ENCODE measurements at places on chromosomes 12 and 14.
A peak's percentile ranks its signal among the peaks of the same experiment; 100 is the strongest.

DNA sequence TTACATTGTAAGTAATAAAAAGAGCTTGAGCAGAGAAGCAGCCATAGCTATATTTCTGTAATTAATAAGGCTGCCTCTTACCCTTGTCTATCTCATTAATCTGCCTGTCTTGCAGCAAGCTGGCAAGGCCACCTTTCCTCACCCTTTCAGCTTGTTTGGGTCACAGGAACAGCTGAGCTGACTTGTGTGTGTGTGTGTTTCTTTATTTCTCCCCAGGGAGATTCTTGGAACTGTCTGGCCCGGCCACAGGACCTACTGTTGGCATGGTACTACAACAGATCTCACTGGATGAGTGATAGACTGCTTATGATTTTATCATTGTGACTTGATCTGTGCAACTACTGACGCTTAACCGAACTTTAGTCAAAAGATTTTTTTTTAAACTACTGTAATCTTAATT lies 213.7 kb downstream of the SLC2A13 start:
- H3K27me3 ChIP-seq: no peaks in the 10 kb centered on the region
- no peak for ATAC-seq
- H3K4me3 ChIP-seq: no peak overlapping the region
- no peak overlapping the region for H3K27ac ChIP-seq

DNA sequence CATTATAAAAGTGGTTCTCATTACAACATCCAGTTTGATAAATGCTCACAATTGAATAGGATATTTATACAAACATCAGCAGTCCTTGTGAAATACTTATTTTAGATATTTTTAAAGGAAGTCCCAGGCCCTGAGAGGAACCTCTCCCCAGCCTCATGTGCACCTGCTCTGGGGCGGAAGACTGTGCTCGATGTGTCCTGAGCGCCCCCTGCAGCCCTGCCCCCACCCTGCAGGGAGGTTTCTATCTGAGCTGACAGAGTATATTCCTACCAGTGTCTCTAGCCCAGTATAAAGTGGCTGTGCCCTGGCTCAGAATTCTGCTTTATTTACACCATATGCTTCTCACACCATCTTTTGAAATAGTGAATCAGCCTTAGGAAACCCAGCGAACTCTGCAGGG lies 1349.1 kb downstream of the TMEM121 start:
- H3K4me3 ChIP-seq: no peak overlapping the region
- no peaks in the 10 kb centered on the region for H3K4me1 ChIP-seq
- H3K27ac ChIP-seq: no peak overlapping the region
- ATAC-seq: no peak
- no peaks in the 10 kb centered on the region for H3K36me3 ChIP-seq

DNA sequence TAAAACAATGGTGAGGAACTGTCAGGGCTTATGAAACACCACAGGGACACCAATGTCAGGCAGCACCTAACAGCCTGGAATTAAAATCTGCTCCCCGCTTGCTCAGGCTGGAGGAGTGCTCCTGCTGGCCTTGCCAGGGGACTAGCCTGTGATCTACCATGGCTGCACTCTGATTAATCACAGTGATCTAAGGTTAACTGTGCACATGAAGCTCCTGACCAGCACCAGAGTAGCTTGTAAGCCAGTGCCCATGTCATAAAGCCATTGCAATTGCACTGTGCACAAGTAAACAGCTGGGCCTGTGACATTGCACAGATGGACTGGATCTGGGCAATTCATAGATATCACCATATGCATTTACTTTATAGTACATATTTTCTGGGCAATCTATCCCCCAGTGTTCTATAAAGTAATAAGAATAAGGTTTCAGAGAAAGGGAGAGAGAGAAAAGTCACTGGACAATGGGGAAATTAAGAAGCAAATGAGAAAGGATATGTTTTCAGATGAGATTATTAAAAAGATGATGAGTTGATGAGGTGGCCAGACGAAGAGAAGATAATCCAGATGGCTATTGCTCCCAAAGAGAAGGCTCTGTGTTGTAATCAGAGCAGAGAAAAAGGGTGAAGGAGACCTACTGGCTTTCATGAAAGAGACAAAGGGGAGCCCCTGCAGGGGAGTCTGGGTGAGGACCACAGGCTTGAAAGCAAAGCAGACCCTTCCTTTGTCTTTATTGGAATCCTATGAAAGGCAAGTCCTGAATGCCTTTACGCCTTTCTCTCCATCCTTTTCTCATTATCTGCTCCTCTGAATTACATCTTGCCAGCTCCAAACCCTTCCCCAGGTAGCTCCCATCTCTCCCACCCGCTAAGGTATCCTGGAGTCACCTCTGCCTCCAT lies 145.8 kb downstream of the SLC38A6 start:
- ATAC-seq: no peak
- H3K4me1 ChIP-seq: peaks cover 44% of the 10 kb centered on the region
- no peak overlapping the region for H3K27ac ChIP-seq
- H3K36me3 ChIP-seq: no peaks in the 10 kb centered on the region
- H3K4me3 ChIP-seq: no peak overlapping the region

- H3K36me3 ChIP-seq: no peaks in the 10 kb centered on the region
- no peak overlapping the region for H3K4me3 ChIP-seq
- no peak overlapping the region for H3K27ac ChIP-seq
- peaks cover 10% of the 10 kb centered on the region for H3K27me3 ChIP-seq
- no peaks in the 10 kb centered on the region for H3K4me1 ChIP-seq
Measured at GRCh38 chr12:51386351-51386750, 4.9 kb downstream of the GALNT6 start.

- peaks cover 6% of the 10 kb centered on the region for H3K4me1 ChIP-seq
- no peaks in the 10 kb centered on the region for H3K36me3 ChIP-seq
- ATAC-seq: no peak
- peak overlapping the region; percentile 89 for H3K27ac ChIP-seq
- H3K27me3 ChIP-seq: no peaks in the 10 kb centered on the region
- no peak overlapping the region for H3K4me3 ChIP-seq
Measured at GRCh38 chr14:93033084-93033982, 82.4 kb downstream of the ITPK1 start.

DNA sequence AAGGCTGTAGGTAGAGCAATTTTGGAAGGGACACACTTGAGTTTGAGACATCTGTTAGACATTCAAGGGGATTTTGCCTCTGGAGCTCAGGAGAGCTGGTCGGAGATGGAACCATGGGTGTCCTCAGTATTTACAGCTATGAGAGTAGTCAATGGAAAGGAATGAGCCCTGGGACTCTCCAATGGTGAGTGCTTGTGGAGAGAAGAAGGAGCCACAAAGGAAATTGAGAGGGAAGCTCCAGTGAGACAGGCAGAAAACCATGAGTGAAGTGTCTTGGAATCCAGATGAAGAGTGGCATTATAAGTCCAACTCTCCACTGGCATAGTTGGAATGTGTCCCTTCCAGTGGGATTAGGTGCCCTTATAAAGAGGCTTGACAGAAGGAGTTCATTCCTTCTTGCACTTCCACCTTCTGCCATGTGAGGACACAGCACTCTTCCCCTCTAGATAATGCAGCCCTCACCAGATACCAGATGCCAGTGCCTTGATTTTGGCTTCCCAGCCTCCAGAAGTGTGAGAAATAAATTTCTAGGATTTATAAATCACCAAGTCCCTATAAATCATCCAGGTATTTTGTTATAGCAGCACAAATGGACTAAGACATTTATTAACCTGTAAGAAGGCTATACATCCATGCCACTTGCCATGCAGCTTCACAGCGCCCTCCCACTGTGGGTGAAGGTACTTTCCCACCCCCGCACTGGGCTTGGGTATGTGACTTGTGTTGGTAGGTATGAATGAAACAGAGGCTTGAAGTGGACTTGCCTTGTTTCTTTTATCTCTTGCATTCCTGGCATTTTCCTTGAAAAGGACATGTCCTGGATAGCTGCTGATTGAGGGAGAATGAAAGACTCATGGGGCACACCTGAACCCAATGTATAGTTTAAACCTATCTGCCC lies 27.3 kb downstream of the LLPH start:
- ATAC-seq: no peak
- no peaks in the 10 kb centered on the region for H3K36me3 ChIP-seq
- H3K27me3 ChIP-seq: peaks cover 9% of the 10 kb centered on the region
- H3K4me3 ChIP-seq: no peak overlapping the region
- H3K27ac ChIP-seq: no peak overlapping the region
- no peaks in the 10 kb centered on the region for H3K4me1 ChIP-seq

DNA sequence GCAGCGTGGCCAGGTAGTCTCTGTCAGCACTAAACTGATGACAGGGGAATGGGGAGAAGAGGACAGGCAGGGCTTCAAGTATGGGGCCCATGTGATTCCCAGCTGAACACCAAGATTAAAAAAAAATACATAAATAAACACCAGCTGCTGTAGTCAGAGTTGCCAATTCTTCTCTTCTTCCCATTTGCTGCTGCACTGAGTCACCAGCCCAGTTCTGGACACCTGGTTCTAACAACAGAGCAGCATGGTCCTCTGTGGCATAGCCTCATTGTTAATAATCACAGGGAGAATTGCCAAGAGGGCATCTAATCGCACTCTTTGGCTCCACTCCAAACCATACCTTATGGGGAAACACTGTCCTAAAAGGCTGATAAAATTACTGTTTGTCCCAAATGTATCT lies 15.1 kb downstream of the PPM1H start:
- H3K27me3 ChIP-seq: no peaks in the 10 kb centered on the region
- H3K36me3 ChIP-seq: no peaks in the 10 kb centered on the region
- H3K4me3 ChIP-seq: no peak overlapping the region
- no peaks in the 10 kb centered on the region for H3K4me1 ChIP-seq

DNA sequence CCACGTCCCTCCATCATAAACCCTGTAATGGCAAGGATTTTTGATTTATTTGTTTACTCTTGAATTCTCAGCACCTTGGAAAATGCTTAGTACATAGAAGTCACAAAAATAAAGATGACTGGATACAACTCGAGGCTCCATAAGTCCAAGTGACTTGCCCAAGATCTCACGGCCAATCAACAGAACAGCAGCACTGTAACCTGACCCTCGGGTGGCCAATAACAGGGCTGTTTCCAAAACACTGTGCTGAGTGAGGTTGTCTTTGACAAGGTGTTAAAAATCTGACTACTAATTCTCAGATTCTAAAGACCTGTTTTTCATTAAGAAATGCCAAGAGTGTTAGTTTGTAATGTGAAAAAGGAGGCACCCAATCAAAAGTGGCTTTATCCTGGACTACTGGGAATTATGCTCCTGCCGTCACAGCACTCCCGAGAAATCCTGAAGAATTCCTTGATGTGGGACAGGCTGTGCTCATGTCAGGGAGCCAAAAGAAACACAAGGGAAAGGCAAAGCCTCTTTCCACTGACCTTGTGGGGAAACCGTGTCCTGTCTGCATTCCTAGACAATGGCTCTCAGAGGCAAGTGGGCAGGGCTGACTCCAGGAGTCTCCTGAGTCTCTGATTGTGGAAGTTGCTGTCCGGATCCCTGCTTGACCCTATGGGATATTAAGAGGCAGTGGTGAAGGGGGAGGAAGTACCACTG lies 204.7 kb upstream of the PELI2 start:
- H3K4me1 ChIP-seq: peaks cover 13% of the 10 kb centered on the region
- no peak overlapping the region for H3K27ac ChIP-seq
- no peak overlapping the region for H3K4me3 ChIP-seq
- H3K27me3 ChIP-seq: no peaks in the 10 kb centered on the region
- H3K36me3 ChIP-seq: no peaks in the 10 kb centered on the region

- H3K27ac ChIP-seq: no peak overlapping the region
- no peak overlapping the region for H3K4me3 ChIP-seq
- H3K27me3 ChIP-seq: no peaks in the 10 kb centered on the region
Measured at GRCh38 chr14:101193106-101193844, 289.8 kb upstream of the RTL1 start.

GRCh38 chr12:12081836-12082497 lies 11.2 kb downstream of the BCL2L14 start:
- peak overlapping the region; percentile 36 for H3K27ac ChIP-seq
- no peaks in the 10 kb centered on the region for H3K36me3 ChIP-seq
- H3K4me1 ChIP-seq: no peaks in the 10 kb centered on the region
- peak; percentile 51 for ATAC-seq
- H3K27me3 ChIP-seq: no peaks in the 10 kb centered on the region

GRCh38 chr12:9646794-9647781 lies 22.4 kb upstream of the CLEC2D start:
- ATAC-seq: no peak
- H3K4me1 ChIP-seq: no peaks in the 10 kb centered on the region
- peak overlapping the region; percentile 85 for H3K27ac ChIP-seq
- H3K36me3 ChIP-seq: no peaks in the 10 kb centered on the region

DNA sequence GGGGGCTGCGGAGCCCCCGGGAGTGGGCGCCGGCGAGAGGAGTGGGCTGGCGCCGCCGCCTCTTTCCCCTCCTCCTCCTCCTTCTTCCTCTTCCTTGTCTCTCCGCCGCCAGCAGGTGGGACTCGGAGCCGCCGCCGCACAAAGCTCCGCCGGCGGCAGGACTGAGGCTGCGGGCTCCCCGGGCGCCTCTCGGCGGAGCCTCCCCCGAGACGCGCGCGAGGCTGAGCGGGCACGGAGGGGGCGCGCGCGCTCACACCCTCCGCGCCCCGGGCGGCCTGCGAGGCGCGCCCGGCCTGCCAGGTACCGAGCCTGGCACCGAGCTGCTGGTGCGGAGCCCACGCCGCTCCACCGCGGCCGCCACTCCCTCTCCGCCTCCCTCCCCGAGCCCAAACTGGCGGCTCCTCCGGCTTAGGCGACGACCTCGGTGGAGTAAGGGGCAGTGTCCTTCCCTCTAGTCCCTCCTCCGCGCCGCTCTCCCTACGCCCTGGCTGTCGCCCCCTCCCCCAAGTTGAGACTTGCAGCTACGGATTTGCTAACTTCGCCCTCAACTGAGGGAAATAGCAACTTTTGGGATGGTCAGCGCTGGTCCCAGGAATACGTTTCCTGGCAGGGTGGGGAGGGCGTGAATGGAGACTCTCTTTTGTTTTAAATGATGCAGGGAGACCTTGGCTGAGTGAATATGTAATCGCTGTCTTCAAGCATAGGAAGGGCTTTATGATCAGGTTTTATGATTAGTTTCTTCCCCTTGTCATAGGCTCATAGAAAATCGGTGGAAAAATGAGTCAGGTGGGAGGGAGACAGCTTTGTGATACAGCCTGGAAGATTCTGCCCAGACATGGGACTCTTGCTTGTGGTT lies 199.5 kb upstream of the CAND1 start:
- peaks cover 28% of the 10 kb centered on the region for H3K4me1 ChIP-seq
- no peaks in the 10 kb centered on the region for H3K36me3 ChIP-seq
- H3K27me3 ChIP-seq: peaks cover 7% of the 10 kb centered on the region
- no peak overlapping the region for H3K27ac ChIP-seq
- peak; percentile 63 for ATAC-seq

All from gastroesophageal sphincter (tissue), 4 donors.